ENCODE measurements at places on chromosomes 5 and 9.

DNA sequence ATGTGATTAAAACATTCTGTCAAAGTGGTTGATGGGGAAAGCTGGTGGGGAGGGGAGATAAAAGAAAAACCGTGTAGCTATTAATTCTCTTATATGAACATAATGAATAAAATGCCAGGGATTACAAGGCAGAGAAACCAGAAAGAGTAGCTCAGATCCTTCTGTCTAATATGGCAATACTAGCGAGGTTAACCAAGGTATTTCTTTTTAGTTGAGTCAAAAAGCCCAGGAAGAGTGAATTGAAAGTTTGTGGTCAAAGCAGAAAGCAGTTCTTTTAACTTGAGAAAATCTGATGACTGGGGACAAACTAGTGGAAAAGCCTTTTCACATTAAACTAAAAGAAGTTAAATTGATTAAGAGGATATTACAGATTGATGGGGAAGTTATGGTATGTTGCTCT lies 76.0 kb downstream of the ERBIN start:
- DNase-seq, result no peak

- DNase-seq, result no peak
Measured at GRCh38 chr5:95555553-95555952, 652 bp downstream of the ARSK start.

DNA sequence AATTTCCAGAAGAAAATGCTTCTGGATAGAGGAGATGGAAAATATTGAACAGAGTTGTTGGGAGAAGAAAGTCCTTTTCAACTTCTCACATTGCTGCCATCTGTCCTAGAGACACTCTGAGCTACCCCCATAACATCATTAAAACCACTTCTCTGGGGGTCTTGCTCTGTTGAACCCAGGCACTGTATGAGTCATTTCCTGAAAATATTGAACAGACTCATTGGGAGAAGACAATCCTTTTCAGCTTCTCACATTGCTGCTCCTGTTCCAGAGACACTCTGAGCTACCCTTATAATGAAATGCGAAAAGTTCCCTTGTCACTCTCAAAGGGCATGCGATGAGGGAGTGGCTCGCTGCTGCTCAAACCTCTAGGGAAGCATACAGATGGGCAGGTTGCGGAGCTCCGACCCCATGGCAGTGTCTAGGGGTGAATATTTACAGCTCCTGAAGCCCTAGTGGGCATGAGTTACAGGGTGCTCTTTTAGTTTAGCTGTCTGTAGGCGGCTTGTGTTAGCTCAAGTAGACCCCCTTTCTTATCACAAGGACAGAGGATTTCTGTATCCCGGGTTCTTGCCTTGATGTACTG lies 90.7 kb downstream of the CDKN2A start:
- no peak for DNase-seq

- DNase-seq, result no peak
Measured at GRCh38 chr9:26811106-26811505, 81.5 kb downstream of the CAAP1 start.

DNA sequence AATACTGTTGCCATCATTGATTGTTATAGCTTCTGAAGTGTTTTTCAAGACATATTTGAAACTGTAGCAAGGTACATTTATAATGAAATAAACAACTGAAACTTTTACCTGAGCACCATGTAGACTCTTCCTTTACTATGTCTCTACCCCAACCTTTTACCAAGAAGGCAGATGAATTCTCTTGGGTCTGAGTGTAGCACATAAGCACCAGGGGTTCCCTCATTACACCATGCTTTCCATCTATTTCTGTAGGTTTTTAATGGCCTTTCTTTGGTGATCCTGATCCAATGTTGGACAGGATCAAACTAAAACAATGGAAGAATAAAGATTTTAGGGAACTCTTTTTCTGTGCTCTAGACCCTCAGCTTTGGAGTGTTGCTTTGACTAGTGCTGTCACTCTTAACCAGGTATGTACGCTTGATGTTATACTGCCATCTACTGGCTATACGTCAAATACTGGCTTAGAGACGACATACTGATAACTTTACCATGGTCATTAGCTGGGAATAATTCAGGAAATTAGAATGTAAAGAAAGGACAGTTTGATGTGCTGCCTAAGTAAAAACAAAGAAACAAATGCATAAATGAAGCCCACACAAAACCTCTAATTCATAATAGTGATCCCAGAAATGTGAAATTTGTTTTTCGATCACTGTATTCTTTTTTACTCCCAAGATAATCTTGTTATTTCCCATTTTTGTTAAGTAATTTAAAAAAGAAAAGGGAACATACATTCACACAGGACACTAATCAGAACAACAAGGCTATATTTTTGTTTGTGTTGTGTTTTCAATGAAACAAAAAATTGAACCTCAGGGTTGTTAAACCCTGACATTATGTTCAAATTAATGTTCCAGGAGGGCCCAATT lies 30.7 kb downstream of the IFNW1 start:
- DNase-seq, result peak; percentile 70

GRCh38 chr5:138458384-138458783 lies 6.9 kb upstream of the EGR1 start:
- DNase-seq, result no peak

- no peak for DNase-seq
Measured at GRCh38 chr5:147986134-147986757, 77.5 kb upstream of the SPINK5 start.

GRCh38 chr9:113673726-113674125 lies 202.4 kb upstream of the ZNF618 start:
- DNase-seq, result no peak

Data from NCI-H1092 (cell line).